ENCODE measurements at places on chromosomes 16 and 17.

DNA sequence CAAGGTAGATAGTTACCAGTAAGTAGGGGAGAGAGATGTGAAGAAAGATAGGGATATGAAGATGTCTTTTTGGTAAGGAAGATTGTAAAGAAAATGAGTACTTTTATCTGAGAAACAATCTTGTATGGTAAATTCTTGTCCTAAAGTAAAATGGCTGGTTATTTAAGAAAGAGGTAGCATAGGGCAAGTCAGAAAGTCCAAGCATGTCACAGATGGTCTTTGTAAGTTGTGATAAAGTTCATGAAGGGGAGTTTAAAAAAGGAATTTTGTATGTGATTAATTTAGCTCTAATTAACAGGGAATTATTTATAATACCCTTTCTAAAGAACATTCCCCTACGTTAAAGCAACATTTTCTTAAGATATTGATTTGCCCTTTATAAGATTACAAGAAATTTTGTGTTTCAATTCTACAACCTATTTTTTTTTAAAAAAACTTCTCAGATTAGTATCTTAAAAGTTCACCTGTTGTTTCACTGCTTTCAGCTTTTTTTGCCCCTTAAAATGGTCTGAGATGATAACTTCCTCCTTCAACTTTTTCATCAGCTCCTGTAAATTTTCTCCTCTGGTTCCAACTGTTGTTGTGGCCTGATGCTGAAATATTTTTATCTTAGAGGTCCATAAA is 16.2 kb upstream of the CPHXL start:
- DNase-seq, result no peak

DNA sequence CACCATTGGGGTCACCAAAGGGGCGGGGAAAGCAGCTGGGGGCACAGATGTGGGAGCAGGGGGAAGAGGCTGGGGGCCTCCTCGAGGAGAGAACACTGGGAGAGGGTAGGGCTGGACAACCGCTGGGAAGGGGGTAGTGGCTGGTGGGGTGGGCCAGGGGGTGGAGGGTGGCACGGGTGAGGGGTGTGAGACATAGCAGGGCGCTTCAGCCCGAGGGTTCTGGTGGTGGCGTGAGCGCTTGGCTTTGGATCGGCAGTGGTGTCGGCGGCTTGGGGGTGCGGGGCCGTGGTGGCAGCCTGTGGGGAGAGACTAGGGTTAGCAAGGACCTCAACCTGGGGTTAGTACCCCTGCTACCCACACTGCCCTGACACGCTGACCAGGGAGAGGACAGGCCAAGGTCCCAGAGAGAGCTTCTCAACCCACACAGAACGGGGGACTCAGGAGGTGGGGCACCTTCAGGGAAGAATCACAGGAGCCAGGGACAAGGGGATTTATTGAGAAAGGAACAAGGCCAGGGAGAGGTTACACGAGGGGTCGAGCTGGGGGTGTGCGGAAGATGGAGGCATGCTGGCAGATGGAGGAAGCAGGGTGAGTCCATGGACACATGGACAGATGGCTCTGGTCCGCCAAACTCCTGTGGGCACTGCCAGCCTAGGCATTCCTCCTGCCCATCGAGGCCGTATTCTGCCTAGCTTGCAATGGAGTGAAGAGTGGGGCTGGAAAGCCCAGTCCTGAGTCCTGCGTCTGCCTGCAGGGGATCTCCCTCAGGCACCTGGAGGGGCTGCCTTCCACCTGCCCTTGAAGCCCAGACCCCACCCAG is 8.4 kb downstream of the PER1 start:
- DNase-seq, result no peak

DNA sequence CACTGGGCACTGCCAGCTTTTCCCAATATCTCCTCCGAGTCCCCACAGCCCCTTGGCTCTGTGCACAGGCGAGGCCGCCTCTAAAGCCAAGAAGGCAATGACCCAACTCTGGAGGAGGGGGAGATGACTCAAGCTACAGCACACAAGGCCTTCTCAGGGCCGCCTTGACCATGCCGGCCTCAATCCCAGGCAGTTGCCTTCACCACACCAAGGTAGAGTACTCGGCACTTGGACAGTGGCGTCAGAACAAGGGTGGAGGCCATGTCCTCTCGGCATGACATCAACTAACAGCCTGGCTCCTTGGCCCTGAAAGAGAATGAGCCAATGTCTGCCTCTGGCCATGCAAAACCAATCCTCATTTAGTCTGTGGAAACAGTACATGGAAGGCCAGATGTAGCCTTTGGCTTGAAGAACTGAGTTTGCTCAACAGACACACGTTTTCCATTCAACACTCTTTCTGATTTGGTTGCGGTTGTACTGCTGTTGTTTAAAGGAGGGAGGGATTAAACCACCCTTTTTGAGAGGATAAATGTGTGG is 139.6 kb downstream of the XYLT1 start:
- DNase-seq, result no peak

DNA sequence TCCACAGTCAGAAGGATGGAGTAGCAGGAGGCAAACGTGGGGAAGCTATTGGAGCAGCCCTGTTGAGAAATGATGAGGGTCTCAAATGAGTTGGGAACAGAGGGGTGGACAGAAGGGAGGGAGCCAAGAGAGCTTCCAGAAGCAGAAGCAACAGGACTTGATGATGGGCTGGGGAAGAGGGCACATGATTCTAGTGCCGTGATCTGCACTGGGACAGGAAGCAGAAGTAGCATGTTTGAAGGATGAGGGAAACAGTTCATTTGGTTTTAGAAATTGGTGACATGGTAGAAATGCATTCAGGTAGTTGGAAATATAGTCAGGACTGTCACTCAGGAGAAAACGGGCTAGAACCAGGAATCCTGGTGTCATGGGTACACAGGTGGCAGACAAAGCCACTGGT is 19.4 kb downstream of the EMP2 start:
- DNase-seq, result no peak

- no peak for DNase-seq
Measured at GRCh38 chr17:35284955-35285354, 42.1 kb downstream of the SLFN5 start.

- no peak for DNase-seq
Measured at GRCh38 chr17:75361344-75361743, 44.1 kb downstream of the GRB2 start.

GRCh38 chr16:53456625-53457024 is 22.4 kb downstream of the RBL2 start:
- no peak for DNase-seq

DNA sequence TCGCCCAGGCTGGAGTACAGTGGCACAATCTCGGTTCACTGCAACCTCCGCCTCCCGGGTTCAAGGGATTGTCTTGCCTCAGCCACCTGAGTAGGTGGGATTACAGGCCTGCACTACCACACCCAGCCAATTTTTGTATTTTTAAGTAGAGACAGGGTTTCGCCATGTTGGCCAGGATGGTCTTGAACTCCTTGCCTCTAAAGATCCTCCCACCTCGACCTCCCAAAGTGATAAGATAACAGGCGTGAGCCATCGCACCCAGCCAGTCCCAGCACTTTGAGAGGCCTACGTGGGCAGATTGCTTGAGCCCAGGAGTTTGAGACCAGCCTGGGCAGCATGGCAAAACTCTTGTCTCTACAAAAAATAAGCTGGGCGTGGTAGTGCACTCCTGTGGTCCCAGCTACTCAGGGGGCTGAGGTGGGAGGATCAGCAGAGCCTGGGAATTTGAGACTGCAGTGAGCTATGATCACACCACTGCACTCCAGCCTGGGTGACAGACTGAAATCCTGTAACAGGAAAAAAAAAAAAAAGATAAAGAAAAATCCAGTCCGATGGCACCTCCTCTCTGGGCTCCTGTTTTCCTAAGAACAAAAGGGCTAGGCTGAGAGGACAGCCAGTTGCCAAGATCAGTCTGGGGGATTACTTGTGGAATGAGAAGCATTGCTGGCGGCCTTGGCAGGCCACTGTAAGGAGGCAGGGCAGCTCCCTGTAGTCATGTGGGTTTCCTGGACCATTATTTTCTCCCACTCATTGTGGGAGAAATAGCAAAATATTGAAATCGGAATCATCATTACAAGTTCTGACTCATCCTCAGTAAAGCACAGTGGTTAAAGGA is 3.0 kb upstream of the PIPOX start:
- no peak for DNase-seq

GRCh38 chr16:4115949-4116318 is 308 bp downstream of the ADCY9 start:
- no peak for DNase-seq

DNA sequence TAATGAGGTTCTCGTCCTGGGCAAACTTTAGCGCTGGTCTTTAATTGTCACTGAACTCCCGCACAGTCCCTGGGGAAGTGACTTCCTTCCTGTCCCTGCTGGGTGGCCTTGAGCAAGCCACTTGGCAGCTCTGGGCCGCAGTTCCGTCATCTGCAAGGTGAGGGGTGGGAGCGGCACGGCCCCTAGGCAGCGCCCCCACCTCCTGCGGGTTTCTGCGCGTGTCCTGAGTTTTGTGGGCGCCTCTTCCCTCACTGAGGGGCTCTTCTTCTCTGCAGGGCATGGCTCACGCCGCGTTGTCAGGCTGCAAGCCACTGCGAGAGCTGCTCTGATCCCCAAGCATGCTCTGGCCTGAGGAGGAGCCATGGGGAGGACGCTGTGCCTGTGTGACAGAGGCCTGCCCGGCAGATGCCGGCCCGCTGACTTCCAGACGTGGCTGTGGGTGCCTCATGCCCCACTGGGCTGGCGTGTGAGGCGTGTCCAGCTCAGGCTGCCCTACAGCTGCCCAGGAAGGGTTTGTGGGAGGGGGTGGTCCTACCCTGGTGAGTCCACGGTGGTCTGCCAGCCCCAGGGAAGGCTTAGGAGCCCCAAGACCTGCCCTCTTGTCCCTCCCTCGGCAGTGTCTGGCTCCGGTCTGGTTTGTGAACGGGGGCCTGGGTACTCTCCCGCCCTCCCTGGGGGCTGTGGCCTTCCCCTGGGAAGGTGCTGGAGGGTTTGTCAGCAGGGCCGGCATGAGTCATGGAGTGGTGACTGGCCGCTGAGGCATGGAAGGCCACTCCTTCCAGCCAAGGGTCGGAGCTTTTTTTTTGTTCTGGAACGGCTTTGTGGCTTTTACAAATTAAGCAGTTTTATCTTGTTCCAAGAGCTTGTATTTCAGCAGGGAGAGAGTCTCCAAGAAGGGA is 182.0 kb downstream of the SEC14L1 start:
- DNase-seq, result no peak

- DNase-seq, result no peak
Measured at GRCh38 chr16:28475221-28475620, 3.1 kb upstream of the NPIPB7 start.

DNA sequence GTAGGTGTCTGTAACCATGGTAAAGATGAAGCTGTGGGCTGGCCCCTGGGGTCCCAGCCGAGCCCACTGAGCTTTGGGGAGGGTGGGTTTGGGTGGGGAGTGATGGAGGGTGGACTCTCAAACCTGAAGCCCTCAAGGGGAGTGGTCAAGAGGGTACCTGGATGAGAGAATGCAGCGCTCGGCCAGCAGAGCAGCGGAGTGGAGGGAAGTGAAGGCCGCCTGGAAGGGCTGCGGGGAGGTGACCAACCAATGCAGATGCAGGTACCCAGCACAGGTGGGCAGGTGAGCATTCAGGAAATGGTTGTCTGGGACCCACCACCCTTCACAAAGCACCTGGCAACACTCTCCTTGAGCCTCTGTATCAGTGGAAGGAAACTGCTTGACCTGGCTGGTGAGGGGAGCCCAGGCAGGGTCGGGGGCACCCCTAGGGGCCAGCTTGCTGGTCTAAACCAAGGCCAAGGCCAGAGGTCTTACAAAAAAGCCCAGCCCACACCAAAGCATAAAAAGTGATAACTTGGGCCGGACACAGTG is 3.4 kb upstream of the SLC5A10 start:
- no peak for DNase-seq

DNA sequence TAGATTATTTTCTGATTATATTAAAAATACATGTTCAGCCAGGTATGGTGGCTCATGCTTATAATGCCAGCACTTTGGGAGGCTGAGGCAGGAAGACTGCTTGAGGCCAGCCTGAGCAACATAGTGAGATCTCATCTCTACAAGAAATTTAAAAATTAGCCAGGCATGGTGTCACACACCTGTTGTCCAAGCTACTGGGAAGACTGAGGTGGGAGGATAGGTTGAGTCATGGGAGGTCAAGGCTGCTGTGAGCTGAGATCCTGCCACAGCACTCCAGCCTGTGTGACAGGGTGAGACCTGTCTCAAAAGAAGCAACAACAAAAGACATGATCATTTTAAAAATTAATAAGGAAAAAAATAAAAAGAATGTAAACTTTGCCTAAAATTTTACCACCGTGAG is 40.7 kb downstream of the PRAC1 start:
- DNase-seq, result no peak

- no peak for DNase-seq
Measured at GRCh38 chr17:39138431-39139160, 12.8 kb downstream of the PLXDC1 start.

DNA sequence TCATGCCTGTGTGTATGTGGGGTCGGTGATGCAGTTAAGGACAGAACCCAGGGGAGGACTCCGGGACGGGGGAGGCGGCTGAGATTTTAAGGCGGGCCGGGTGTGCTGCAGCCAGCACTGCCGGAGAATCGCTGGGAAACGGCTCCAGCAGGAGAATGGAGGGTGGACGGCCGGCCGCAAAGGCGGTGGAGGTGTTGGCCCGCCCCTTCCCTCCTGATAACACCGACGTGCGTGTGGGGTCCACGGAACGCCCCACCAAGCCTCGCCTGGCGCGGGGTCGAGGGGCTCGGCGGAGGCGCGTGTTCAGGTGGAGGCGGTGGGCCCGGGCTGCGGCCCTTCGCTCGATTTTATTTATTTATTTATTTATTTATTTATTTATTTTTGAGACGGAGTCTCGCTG is 633 bp downstream of the ZNF843 start:
- DNase-seq, result no peak

GRCh38 chr17:1628856-1629503 is 346 bp upstream of the SLC43A2 start:
- DNase-seq, result peak; percentile 82

GRCh38 chr17:10162096-10162495 is 36.3 kb downstream of the GAS7 start:
- no peak for DNase-seq

- DNase-seq, result no peak
Measured at GRCh38 chr16:24999856-25000461, 15.2 kb downstream of the ARHGAP17 start.

DNA sequence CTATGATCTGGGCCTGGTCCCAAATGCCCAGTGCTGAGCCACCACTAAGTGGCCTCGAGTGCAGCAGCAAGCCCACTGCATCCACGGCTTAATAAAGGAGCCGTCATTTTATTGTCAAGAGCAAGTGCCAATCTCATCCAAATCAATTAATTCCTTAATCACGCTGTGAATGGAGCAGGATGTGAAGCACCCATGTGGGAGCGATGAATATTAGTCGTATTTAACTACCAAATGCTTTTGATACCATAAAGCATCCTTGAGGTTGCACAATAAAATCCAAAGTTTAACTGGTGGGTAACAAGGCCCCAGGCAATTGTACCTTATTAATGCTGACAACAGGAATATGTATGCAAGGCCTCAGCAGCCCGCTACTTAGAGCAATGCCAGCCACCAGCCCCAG is 226.0 kb upstream of the C16orf82 start:
- no peak for DNase-seq

GRCh38 chr16:89629827-89630610 is 16.6 kb downstream of the DPEP1 start:
- DNase-seq, result no peak

DNA sequence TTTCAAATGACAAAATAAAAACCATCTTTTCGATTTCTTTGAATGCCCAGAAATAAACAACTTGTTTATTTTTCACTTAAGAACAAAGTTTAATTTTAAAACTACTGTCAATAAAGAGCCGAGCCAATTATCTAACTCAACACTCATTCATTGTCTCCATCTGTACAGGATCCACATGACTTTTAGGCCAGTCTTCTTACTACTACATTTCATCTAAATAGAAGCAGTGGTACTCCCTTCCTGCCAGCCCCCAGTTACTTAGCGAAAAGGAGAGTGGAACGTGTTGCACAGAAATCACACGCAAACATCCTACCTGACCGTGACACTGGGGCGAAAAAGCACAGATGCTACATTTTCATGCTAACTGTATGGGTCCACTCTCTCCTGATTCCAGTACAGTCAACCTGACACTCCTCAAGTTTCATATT is 1.2 kb downstream of the GNA13 start:
- no peak for DNase-seq

All from stimulated activated CD8-positive, alpha-beta memory T cell treated with anti-CD3 and anti-CD28 coated beads, Interleukin-7, amount 100 ng/mL, for 48 hours (primary cell).